ENCODE measurements at places on chromosomes 5 and 9.

GRCh38 chr9:10003047-10003446 lies 609.8 kb downstream of the PTPRD start:
- DNase-seq, result no peak

- no peak for DNase-seq
Measured at GRCh38 chr5:81232464-81233079, 550 bp upstream of the CKMT2 start.

- DNase-seq, result no peak
Measured at GRCh38 chr5:129658801-129659200, 89.1 kb upstream of the MINAR2 start.

DNA sequence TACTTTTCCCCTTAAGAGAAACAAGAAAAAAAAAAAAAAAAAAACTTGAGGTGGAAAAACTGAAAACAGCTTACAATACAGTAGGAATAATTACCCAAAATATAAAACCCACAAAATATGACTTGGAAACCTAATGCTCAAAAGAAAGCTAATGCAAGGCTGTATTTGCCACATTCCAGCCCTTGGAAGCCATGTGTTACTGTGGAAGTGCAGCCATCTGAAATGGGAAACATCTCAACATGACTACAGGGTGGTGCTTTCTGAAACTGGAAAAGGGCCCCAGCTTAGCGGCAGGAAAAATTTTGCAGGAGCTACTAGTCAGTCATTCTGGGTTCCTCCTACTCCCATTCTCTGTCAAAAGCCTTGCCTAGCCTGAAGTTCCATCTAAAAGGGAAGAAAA lies 20.4 kb downstream of the CDK5RAP2 start:
- DNase-seq, result no peak

DNA sequence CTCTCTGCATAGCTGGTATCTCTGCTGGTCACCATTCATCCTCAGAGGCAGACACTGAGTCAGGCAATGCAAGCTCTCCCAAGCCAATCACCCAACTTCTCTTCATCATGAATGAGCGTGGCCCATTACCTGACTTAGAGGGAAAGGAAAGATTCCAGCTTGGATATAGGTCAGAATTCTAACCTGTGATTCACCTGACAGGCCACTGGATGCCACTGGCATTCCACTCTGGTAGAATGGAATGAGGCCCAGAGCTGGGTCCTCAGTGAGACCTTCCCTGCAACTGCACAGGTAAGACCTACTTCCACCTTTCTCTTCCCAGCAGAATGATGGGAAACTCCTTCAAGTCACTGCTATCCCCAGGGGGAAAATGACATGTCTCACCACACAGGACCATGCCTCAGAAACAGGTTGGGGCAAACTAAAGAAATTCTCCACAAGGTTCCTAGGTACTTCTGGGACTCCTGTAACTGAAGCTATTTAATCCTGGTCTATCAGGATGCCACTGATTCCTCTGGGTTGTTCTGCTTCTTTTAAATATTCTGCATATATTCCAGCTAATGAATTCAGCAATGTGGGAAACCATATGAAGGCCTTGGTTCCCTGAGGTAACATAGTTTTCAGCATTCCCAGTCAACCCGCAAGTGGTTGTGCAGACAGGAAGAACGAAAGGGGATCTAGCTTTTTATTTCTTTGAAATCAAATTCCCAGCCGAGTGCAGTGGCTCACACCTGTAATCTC lies 62.0 kb downstream of the SUSD1 start:
- no peak for DNase-seq

DNA sequence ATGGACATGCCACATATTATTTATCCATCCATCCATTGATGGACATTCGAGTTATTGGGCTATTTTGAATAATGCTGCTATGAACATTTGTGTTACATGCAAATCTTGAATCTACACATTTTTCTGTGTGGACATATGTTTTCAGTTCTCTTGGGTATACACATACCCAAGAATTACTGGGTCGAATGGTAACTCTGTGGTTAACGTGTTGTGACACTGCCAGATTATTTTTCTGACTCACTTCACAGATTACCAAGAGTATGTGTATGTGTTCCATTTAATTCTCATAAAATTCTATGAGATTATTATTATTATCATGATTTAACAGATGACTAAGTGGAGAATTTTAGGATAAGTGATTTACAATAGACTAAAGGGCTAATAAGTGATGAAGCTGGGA lies 26.7 kb downstream of the CYFIP2 start:
- no peak for DNase-seq

DNA sequence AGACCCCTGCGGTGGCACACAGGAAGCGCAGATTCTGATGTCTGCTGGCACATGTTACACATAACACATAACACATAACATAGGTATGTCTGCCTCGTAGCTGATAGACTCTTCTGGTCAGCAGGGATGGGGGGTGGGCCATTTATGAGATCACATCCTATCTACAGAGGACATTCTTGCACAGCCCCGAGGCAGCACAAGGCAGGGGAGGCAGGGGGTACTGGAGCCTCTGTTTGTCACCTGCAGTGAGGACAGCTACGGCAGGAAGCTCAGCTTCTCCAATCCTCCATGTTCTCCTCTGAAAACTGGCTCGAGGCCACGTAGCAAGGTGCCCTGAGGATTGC lies 16.7 kb upstream of the MED10 start:
- no peak for DNase-seq

DNA sequence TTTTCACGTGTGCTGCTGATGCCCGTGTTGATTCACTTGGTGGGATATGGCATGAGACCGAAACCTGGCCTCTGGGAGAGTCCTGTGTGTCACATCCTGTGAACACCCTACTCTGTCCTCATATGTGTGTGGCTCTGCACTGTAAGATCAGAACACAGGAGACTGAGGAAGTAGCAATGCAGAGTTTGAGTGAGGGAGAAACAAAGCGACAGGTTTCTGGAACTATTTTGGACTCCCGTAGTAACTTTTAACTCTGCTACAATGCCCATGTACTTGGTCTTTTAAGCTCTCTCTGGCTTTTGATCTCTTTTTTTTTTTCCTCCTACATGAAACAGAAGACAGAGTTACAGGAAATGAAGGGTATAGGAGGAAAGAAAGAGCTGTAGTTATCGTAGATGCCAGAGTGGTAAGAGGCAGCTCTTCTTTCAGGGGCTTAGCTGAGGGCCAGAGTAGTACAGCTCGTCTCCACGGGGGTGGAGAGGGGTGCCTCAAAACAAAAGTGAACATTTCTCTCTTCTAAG lies 26.6 kb downstream of the GRAMD2B start:
- DNase-seq, result no peak

DNA sequence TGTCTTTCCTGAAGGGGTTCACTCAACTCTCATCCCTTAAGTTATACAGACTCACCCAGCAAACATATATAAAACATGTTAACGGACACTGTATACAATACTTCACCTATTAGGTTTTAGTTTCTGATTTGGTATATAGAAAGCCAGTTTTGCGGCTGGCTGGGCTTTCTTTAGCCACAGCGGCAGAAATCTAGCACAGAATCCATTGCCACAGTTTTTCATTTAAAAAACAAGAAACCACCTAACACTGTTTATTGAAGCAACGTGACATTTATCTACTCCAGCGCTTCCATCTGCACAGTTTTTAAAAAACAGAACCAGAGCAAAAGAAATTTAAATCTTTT lies 67.3 kb downstream of the SNX30 start:
- no peak for DNase-seq

- DNase-seq, result no peak
Measured at GRCh38 chr9:85645909-85646627, 95.7 kb downstream of the AGTPBP1 start.

- DNase-seq, result no peak
Measured at GRCh38 chr5:132834057-132834456, 3.6 kb upstream of the SHROOM1 start.

- no peak for DNase-seq
Measured at GRCh38 chr9:132481053-132481849, 71.2 kb downstream of the CFAP77 start.

GRCh38 chr5:33827018-33827707 lies 64.6 kb downstream of the ADAMTS12 start:
- DNase-seq, result no peak

DNA sequence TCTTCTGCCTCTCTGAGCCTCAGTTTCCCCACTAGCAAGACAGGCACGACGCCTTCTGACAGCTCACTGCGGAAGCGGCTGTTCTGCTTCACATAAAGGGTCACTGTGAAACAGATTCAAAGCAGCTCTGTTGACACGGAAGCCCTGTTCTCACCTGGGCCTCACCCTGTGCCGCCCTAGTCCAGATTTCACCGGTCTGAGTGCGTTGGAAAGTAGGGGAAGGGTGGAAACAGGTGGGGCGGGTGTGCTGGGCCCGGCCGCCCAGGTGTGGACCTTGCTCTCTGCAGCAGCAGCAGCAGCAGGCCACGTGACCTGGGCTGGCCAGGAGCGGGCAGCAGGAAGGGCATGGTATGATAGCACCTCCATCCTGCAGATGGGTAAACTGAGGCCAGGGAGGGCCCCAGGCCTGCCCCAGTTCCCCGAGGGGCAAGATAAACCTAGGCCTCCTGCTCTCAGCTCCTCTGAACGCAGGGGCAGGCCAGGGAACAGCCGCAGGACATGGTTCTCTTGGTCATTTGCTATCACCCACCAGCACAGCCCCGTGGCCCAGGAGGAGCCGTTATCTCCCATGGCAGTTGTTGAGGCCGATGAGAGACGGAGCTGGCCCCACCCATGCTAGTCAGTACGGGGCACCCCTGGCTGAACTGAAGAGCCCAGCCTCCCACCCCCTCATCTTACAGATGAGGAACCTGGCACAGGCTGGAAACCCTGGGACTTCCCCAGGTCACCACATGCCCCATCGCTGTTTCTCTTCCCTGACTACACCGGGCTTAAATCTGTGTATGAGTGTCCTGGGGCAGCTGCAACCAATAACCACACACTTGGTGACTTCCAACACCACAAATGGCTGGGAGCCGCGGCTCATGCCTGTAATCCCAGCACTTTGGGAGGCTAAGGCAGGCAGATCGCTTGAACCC lies 12.1 kb downstream of the PTGES2 start:
- DNase-seq, result no peak

GRCh38 chr9:37587521-37587920 lies 4.9 kb downstream of the TOMM5 start:
- no peak for DNase-seq
